ENCODE measurements at places on chromosomes 11 and 22. TPM values are rescaled to one million over a fixed set of nuclear protein-coding genes. Genes with fewer than 3 reads are reported as not detected.

DNA sequence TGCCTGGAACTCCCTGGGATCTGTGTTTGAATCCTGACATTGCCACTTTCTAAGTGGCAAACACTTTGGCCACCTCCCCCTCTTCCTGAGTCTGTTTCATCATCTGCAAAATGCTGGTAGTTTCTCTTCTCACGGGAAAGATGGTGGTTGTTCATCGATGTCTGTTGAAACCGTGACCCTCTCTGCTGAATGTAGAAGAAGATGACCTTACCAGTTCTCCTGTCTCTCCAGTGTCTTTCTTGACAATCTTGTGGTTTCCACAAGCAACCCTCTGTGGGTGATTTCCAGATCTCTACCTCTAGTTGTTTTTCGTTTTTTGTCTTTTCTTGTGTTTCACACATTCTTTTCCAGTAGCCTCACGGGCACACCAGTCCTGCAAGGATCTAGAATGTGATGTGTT, 27.5 kb downstream of the ZBTB16 start:
- DNase-seq: no peak

- no peak for DNase-seq
Observed at GRCh38 chr22:17563936-17564391, 666 bp downstream of the SLC25A18 start.

The MS4A6E gene
- not detected for total RNA-seq

The PATE4 gene
- not detected for total RNA-seq

The OR2AG2 gene
- 0.12 TPM for total RNA-seq

DNA sequence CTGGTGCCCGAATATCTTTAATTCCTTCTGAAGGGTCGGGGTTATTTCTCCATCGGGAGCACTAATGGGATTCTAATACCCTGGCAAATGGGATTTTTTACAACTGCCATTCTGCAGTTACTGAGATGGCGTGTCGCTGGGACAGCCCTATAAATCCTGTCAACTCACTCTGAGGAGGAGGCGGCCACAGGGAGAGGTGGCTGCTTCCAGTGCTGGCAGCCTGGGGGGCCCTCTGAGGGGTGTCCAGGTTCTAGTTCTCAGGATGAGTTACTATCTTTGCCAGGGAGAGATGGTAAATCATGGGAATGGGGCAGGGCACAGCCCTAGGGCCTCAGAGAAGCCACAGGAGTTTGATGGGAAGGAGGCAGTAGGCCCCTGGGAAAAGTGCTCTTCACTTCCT, 135.9 kb downstream of the NTM start:
- DNase-seq: no peak
